ENCODE measurements at places on chromosomes 7 and 10.

DNA sequence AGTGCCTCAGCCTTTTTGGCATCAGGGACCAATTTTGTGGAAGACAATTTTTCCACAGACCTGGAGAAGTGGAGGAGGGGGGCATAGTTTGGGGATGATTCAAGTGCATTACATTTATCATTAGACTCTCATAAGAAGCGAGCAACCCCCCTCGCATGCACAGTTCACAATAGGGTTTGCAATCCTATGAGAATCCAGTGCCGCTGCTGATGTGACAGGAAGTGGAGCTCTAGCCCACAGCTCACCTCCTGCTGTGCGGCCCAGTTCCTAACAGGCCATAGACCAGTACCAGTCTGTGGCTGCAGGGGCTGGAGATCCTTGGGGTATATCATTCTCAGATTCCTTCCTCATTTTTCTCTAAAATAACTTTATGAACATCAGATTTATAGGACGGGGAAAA is 50.8 kb downstream of the ATAD1 start:
- no peak for DNase-seq

GRCh38 chr7:83629117-83629880 is 19.6 kb downstream of the SEMA3E start:
- no peak for DNase-seq

DNA sequence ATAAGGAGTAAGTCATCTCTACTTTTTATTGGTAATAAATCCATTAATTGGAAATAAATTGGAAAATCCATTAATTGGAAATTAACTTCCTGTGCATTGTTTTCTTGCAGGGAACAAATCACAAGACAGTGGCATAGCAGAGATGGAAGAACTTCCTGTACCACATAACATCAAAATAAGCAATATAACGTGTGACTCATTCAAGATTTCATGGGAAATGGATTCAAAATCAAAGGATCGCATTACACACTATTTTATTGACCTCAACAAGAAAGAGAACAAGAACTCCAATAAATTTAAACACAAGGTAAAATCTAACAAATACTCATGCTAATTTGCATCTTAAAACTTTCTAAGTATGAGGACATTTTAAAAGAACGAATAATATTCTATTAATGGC is 57.8 kb downstream of the PHYHIPL start:
- DNase-seq: no peak

GRCh38 chr7:75969182-75969581 is 25.2 kb downstream of the TMEM120A start:
- DNase-seq: no peak

DNA sequence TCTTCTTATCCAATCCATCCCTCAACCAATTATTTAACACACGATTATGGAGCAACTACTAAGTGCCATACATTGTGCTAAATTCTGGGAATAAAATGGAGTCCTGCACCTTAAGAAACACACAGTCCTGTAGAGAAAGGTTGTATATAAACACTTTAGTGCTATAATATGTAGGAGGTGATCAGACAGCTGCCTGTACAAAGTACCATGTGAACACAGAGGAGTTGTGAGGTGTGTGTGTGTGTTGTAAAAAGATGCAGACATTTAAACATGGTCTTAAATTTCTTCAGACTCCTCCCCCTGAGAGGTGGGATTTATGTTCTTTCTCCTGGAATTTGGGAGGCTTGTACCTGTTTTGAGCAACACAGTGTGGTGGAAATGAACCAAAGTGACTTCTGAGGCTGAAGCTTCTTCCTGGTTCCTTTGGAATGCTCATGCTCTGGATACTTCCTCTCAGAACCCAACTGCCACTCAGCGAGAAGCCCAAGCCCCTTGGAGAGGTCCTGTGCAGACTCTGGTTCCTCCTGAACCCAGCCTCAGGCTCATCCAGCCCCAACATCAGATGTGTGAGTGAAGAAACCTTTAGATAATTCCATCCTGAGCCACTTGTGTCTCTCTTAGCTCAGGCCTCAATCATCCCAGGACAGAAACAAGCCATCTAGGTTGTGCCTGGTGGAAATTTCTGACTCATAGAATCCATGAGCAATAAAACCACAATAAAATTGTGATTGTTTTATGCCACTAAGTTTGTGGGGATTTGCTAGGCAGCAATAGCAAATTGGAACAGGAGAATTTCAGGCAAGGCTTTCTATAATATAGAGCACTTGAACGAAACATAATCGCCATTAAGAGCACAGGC is 161.2 kb upstream of the FAM3C start:
- DNase-seq: no peak

GRCh38 chr7:133253519-133253875 is 619 bp downstream of the EXOC4 start:
- DNase-seq: no peak

- no peak for DNase-seq
Measured at GRCh38 chr7:131010029-131010716, 276.2 kb upstream of the KLF14 start.

DNA sequence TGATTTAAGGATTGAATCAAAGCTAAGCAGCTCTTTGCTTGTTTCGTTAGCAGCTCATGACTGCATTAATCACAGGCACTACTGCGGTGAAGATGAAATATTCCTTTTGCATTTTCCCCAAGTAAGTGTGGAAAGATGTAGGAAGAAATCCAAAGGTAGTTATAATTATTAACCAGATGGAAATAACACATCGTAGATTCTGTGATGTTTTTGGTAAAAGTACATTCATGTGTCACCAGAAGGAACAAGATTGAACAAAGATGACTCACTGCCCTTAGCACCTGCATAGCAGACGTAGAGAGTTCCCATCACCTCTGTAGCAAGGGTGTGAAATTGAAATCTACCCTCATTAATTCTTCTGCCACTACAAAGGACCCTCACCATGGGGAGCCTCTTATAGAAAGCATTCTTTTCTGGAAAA is 37.1 kb downstream of the SMURF1 start:
- no peak for DNase-seq

DNA sequence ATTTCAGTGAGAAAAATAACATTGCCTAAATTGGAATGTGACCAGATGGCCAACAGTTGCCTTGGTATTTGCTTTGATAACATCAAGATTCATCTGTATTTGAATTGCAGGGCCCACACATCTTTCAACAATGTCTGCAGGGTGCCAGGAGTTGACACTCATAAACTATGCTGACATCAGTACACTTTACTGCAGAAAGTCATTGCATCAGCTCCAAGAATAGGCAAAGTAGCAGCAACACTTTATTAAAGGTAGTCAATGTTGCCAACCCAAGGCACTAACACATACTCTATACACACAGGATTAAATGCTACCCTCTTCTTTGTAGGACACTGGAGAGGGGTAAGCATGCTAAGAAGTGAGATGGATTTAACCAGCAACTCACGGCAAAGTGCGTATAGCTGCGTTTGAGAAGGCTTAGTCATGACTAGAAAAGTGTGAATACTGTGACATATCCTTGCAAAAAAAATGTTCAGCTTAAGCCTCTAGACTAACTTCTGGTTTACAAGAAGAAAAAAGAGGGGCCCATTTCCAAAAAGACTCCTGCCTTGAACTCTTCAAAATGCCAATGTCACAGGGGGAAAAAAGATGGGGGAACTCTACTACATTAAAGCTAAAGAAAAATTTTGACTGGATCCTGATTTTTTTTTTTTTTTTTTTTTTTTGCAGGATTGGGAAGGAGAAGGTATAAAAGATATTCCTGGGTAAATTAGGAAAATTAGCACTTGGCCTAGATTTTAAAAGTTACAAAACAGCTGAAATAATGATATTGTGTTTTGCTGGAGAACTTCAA is 2.2 kb downstream of the BBIP1 start:
- DNase-seq: no peak

DNA sequence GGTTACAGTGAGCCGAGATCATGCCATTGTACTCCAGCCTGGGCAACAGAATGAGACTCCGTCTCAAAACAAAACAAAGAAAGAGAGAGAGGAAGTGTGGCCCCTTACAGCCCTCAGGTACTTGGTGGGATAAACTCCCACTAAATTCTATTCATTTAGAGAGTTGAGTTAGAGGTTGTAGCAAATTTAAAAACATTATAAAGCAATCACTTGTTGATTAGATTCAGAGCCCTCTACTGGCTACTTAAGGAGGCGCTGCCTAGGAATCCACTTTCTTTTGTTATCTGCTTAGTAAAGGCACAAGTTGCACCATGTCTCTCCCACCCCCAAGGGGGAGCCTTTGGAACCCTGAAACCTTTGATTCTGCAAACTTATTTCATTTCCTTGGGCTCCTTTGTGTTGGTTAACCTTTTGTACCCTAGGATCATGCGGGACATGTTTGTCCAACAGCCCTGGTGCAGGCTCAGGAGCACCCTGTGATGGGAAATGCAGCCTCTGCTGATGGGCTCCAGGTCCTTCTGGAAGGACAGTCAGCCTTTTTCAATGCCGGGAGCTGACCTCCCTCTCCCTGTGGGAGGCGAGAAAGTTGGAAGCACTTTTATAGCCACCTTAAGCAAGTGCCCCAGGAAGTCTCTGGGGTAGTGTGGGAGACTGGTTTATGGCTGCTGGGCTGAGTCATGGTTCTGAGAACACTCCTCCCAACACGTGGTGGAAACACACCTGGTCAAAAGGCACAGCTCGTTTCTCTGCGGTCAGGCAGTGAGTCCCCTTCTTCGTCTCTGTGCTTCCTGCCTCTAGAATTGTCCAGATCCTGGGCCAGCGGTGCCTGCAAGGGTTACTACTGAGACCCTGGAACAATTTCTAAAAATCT is 2.3 kb downstream of the HKDC1 start:
- no peak for DNase-seq

GRCh38 chr7:71454981-71455380 is 323.0 kb downstream of the GALNT17 start:
- no peak for DNase-seq

DNA sequence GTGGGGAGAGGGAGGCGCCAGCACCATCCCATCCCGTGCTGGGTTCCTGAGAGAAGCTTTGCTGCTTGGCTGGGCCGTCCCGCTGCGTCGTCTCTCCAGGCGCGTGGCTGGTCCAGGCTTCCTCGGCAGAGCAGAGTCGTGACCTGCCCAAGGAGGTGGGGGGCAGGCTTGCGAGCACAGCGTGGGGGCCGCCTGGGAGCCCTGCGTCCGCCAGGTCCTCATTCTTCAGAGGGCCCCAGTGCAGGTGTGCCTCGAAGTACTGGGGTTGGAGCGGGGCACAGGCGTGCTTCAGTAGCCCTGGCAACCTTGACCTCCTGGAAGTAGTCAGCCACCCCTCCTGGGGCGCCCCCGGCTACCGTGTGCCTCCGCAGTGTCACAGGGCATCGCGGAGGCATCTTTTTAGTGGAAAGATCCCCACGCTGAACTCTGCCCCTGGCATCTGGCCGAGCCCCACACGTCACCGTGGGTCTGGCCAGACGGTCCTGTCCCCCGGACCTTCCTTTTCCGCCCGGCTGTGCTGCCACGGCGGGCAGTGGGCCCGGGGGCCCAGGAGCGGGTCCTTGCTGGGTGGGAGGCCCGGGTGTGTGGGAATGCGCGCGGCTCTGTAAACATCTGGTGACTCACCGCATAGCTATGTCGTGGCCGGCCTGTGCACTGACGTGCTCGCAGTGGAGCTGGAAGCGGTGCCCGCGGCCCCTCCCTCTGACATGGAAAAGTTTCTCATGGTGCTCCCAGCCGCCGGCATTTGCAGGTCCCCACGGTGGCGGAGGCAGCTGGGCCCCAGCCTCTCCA is 6.4 kb downstream of the MAFK start:
- no peak for DNase-seq

Data from NCI-H1048 (cell line).